ENCODE measurements at places on chromosomes 3 and 15.
A peak's percentile ranks its signal among the peaks of the same experiment; 100 is the strongest.

DNA sequence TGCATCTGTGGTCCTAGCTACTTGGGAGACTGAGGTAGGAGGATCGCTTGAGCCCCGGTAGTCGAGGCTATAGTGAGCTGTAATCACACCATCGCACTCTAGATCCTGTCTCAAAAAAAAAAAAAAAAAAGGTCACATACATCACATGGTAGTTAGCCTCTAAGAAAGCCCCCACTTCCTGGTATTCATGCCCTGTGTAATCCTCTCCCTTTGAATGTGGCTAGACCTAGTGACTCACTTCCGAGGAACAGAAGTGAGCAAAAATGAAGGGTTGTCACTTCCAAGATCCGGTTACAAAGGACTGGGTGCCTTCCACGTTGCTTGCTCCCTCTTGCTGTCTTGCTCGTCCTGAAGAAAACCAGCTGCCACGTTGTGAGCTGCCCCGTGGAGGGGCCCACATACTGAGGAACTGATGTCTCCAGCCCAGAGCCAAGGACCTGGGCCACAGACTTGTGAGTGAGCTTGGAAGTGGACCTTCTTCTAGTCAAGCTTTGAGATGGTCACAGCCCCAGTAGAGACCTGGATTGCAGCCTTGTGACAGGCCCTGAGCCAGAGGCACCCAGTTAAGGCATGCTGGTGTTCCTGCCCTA, 12.6 kb upstream of the LCTL start:
- DNase-seq = no peak

- no peak for DNase-seq
Measured at GRCh38 chr3:33313331-33313730, 36.1 kb downstream of the FBXL2 start.

DNA sequence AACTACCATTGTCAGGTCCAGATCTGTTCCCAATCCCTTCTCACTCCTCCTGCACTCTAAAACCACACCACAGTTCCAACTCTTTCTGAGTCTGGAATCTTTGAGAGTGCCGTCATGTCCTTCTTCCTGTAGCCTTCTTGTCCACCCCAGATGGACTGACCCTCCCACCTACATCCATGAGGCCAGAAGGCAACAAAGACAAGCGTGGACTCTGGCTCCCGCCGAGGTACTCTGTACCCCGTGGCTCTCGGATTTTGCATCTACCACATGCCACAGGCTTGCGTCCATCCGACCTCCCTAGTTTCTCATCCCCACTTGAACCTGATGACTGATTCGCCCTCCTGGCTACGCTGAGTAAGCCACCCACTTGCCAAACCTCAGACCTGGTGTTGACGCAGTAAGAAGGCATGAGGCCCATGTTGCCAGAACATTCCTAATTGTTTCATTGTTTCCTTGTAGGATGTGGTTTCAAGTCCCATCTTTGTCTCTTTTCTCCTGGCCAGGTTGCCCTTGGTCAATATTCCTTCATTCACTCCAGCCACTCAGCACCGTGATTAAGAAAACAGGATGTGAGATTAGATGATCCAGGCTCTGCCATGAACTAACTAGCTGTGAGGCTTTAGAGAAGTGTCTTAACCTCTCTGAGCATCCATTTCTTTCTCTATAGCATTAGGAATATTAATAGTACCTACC, 1.1 kb upstream of the ZBTB38 start:
- peak; percentile 100 for DNase-seq

DNA sequence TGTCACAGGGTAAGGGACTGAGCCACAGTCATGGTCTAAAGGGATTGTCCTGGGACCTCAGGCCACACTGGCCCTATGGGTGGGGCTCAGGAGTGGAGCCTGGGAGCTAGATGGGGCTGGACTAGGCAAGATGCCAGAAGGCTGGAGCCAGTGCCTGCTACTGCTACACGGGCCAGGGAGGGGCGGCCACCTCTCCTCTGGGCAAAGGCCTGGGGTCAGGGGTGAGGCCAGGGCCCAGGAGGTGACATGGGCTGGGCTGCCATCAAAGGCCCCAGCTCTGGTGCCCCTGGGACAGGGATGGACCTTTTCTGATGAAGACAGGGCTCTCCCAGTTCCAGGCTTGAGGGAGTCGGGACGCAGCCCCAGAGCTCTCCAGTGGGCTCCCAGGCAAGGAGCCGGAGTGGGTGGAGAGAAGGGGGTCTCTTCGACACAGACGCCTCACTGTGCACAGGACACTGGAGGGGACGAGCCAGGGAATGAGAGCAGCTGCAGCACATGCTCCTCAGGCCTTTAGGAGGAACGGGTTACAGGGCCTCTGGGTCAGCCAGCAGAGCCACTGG, 62.1 kb upstream of the IQSEC1 start:
- no peak for DNase-seq

DNA sequence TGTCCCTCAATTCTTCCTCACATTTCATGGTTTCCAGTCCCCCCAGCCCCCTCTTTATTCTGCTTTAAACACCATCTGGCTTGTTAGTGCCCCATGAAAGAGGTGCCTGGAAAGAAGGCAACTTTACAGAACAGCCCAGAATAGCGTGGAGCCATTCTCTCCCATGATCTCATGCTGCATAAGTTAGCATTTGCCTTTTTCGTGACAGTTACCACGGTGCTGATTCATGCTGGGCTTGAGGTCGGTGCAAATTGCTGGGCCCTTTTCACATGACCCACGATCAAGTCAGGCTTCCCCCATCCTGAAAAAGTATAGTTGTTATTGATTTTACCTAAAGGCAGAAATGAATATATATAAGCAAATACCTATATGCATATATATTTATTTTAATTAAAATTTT, 29.6 kb downstream of the SQOR start:
- peak; percentile 40 for DNase-seq

DNA sequence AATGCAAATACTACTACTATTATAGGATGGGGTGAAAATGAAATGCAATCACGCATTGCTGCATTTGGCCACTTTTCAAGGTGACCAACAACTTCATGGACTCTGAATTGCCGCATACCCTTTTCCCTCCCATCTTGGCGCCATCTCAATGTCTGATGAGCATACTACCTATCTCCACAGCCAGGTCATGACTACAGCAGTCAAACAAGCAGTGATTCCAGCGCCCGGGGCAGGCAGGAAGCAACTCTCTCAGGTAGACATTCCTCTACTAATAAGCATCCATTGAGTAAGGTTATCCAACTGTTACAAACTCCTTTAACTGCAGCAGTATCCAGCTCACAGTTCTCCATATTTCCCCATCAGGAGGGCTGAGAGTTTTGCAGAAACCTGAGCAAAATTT, 155.4 kb downstream of the ADAMTS17 start:
- no peak for DNase-seq

DNA sequence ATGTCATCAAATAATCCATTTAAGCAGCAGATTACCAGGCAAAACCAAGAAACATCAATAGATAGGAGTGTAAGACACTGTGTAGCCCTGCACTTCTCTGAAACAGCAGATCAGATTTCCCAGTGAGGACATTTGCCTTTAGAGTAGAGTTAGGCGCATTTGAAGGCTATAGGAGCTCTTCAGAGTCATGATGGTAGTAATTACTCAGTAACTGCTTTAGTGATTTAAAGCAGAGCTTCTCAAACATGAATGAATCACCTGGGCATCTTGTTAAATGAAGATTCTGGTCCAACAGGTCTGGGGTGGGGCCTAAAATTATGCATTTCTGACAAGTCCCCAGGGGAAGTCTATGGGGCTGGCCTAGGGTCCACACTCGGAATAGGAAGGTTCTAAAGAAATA, 36.9 kb downstream of the THRB start:
- DNase-seq = no peak

DNA sequence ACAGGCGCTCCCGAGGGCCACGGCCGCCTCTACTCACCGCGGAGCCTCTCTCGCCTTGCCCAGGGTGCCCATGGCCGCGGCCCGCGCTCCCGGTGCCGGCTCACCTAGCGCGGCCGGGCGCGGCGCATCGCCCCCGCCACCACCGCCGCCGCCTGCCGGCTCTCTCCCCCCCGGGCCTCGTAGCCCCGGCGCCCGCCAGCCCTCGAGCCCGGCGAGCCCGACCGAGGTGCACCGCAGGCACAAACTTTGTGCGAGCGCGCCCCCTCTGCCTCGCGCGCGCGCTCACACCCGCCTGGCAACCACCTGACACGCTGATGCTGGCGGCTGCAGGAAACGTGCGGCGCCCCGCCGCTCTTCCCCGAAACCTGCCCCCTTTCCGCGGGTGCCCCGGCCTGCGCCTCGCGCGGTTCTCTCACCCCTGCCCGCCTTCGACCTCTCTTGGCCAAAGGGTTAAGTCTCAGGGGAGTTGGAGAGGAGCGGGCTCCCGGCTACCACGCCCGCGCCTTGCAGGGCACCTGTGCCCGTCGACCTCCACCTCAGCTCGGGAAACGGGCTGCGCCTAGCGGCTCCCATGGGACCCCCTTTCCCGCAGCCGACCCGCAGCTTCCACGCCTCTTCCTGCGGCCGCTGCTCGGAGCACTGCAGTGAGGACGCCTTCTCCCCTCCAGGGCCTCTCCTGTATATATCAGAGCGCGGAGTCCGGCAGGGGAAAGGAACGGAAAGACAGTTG, at the start of gene RASGRP1:
Gene RASGRP1 (minus strand): TSS at position 258 of the 730 bp plus-strand sequence. CDS start 186 bp downstream, at position 72.
- DNase-seq = no peak

- DNase-seq = no peak
Measured at GRCh38 chr15:78708713-78709260, 67.8 kb upstream of the CHRNB4 start.

GRCh38 chr3:32428092-32429068, 36.7 kb downstream of the CMTM7 start:
- DNase-seq = no peak

- DNase-seq = peak; percentile 46
Measured at GRCh38 chr15:80989518-80990478, at the start of gene MESD. Gene MESD, minus strand, starts transcription at chr15:80989819. Its CDS starts 28 bp downstream, at chr15:80989791.

- DNase-seq = no peak
Measured at GRCh38 chr3:72957297-72957696, 39.3 kb upstream of the PPP4R2 start.

DNA sequence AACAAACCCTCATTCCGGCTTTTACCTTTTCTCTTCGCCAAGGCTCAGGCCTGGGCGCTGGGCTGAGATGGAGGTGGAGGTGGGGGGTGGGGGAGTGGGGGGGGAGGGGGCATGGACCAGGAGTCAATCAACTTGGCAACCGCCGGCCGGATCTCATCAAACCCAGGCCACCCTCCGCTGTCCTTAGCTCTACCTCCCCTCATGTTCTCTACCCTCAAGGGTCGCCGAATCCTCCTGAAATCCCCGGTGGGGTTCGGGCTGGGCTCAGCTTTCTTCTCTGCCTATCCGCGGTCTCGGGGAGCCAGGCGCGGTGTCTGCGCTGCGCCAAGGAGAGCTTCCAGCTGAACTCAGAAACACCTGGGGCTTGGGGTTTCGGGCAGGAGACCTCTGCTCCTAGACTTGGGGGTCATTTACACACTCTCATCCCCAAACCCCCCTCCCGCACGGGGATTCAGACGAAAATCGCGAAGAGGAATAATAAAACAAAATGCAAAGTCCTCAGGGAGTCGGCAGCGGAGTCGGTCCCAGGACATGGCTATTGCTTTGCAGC, 2.5 kb downstream of the ONECUT1 start:
- no peak for DNase-seq

DNA sequence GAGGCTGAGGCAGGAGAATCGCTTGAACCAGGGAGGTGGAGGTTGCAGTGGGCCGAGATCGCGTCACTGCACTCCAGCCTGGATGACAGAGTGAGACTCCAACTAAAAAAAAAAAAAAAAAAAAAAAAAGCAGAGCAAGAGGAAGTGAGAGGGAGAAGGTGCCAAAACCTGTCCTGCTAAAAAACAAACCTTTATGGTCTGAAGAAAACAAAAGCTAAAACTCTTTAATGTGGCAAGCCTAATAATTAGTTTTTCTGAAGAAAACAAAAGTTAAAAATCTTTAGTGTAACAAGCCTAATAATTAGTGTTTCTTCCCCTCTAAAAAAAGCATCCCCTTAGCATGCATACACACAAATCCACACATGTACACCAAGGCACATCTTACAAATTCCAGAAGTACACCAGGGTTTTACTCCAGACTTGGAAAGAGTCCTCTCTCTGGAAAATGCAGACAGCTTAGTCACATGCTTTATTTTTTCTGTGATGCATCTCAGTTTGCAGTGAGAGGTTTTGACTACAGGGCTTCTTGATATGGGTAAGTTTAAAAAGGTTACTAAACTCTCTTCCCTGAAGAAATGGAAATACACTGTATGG, 65.9 kb downstream of the HACD2 start:
- DNase-seq = no peak

DNA sequence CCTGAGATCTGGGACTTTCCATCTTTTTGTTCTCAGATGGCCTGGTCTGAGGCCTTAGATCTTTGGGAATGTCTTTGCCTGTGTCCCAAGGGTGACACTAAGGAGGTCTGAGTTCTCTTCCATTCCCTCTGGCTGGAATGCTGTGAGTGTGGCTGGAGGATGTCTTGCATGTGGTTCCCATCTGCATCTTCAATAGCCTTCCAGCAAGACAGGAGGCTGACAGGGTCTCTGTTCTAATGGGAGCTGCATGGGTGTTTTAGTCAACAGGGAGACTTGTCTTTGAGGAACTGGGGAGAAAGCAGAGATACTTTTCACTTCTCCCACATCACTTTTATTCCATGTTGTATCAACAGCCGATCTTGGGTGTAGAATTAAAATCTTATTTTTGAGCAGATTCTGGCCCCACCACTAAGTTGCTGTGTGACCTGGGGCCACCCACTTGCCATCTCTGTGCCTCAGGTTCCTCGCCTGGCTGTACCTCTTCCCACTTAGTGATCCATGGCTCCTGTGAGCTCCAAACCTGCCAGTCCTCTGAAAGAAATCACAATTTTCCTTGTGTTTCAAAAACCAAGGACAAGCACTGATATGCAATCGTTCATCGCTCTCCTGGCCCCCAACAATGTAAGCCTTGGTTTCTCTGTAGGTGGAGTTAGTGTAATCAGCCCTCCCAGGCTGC, 75.2 kb downstream of the LSM3 start:
- no peak for DNase-seq

GRCh38 chr15:69298354-69298696, 387 bp upstream of the PAQR5 start:
- no peak for DNase-seq

GRCh38 chr15:78050826-78051225, 26.7 kb downstream of the TBC1D2B start:
- no peak for DNase-seq

- no peak for DNase-seq
Measured at GRCh38 chr3:58474967-58475578, 16.8 kb upstream of the KCTD6 start.

GRCh38 chr3:50303013-50303815, at the start of gene HYAL1:
Gene HYAL1, minus strand, starts transcription at chr3:50303574. Its CDS starts 618 bp downstream, at chr3:50302956.
- DNase-seq = no peak

GRCh38 chr15:33148129-33148751, 46.3 kb downstream of the FMN1 start:
- DNase-seq = no peak

DNA sequence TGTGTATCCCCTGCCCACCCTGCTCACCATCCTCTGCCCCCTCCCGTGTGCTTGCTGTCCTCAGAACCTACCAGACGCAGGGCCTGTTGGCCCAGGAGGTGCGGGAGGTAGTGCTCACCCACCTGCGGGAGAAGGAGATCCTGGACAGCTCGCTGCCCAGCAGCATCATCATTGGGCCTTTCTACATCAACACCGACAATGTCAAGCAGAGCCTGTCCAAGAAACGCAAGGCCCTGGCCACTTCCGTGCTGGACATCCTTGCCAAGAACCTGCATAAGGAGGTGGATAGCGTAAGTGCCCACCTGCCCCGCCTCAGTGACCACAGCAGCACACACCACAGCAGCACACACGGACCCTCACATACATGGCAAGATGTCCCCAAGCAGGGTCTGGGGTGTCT, 33.0 kb downstream of the DNAH1 start:
- no peak for DNase-seq
